Stimulated activated CD4-positive, alpha-beta T cell treated with anti-CD3 and anti-CD28 coated beads, TNF-alpha, amount 100 ng/mL, for 4 hours (primary cell): ENCODE measurements at places on chromosomes 5 and 9.

GRCh38 chr5:133611357-133612248 is 738 bp downstream of the FSTL4 start:
- DNase-seq, result no peak

- no peak for DNase-seq
Measured at GRCh38 chr9:95887926-95888497, 12.5 kb downstream of the ERCC6L2 start.

- DNase-seq, result no peak
Measured at GRCh38 chr9:110021891-110022290, 186.1 kb downstream of the C9orf152 start.

DNA sequence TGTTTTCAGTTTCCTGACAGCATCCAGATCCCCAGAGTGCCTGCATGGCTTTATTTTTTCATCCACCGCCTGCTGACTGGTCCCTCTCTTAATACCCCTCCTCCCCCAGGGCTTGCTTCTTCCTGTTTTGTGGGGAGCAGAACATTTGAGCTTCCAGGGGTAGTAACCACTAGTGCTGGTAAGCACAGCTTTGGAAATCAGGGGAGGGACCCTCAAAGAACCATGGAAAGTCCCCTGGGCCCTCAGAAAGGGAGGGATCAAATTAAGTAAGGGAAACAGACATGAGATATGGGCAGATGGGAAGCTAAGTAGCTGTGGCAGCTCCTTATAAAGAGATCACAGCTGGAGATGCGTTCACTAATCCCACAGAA is 26.8 kb downstream of the GRIA1 start:
- no peak for DNase-seq

DNA sequence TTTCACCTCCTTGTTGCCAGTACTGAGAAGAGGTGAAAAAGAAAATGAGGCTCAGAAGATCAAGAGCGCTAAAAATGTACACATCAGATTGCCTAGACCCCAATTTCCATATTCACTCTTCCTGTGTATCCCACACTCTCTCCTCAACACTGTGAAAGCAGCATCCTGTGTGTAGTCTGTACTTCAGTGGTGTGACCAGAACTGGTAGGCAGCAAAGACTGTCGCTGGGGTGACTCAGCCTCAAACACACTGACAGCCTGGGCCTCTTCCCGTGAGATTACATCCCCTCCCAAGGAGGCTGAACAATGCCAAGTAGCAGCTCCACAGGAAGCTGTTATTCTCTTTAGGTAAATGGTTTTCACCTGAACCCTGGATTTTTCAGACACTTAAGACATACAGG is 135.5 kb downstream of the CCDC192 start:
- no peak for DNase-seq

DNA sequence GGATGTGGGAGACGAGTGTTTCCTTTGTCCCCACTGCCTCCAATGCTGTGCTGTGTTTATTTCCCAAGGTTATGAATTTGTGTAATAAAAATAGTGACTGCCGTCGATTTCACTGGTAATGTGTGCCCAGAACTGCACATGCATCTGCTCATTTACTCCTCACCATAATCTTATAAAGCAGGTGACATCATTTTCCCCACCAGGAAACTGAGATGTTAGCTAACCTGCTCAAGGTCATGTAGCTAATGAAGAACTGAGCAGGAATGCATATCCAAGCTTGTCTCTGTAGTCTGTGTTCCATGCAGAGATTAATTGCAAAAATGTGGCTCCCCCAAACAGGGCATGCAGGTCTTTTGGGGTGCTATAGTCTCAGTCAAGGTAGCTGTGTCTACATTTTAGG is 224.4 kb downstream of the TENT4A start:
- no peak for DNase-seq

GRCh38 chr5:180208038-180208434 is 975 bp downstream of the RASGEF1C start:
- no peak for DNase-seq

DNA sequence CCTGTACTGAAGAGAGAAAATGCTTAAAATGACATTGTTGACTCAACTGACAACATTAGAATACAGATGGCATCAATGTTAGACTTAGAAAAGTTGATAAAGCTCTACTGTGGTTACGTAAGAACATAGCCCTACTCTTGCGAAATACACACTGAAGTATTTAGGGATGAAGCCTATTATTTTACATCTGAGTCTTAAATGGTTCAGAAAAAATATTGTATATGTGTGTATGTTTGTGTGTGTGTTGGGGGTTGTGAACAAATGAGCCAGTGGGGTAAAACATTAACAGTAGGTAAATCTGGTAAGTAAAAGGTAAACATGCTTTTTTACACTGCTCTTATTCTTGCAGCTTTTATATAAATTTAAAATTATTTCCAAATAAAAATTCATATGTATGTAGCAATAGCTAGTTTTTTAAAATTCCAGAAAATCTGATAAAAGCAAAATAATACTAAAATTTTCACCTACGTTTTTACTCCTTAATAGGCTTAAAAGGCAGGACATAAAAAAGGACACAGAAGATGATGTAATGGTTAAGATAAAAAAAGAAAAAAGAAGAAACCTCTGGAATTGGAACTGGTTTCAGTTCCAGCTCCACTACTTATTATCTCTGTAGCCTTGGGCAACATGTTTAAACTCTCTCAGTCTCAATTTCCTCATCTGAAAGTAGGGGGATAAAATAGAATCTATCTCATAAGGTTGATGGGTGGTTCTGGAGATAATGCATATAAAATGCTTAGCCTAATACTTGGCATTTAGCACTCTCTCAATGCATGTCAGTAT is 44.3 kb downstream of the GARNL3 start:
- DNase-seq, result no peak

DNA sequence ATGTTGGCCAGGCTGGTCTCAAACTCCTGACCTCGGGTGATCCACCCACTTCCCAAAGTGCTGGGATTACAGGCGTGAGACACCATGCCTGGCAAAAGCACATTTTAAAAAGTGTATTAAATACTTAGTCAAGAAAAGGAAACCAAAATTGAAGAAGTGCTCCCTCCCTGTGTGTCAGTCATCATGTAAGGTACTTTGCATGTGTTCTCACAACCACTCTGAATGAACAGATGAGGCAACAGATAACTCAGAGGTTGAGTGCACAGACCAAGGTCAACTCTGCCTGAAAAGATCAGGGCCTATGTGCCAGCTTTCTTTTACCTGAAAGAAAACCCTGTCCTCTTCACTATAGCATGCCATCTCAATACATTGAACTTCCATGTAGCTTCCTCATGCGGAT is 289.7 kb downstream of the MRPS30 start:
- no peak for DNase-seq

- no peak for DNase-seq
Measured at GRCh38 chr5:113257545-113257944, 177.2 kb downstream of the TSSK1B start.

DNA sequence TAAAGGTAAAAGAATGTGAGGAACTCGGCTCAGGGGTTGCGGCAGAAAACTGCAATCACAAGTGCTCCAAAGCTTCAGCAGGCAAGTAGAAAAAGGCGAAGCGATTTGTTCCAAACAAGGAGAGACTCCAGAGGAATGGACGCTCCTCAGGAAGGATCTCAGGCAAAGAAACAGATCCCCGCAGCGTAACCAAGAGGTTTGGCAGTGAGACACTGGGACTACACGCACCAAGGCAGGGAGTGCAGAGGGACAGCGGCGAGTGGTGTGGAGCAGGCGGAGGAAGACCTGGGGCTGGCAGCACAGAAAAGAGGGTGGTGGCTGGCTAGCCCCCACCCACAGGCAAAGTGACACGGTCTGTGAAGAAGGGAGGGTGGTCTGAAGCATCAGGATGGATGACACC is 54.7 kb upstream of the GOLPH3 start:
- DNase-seq, result no peak

DNA sequence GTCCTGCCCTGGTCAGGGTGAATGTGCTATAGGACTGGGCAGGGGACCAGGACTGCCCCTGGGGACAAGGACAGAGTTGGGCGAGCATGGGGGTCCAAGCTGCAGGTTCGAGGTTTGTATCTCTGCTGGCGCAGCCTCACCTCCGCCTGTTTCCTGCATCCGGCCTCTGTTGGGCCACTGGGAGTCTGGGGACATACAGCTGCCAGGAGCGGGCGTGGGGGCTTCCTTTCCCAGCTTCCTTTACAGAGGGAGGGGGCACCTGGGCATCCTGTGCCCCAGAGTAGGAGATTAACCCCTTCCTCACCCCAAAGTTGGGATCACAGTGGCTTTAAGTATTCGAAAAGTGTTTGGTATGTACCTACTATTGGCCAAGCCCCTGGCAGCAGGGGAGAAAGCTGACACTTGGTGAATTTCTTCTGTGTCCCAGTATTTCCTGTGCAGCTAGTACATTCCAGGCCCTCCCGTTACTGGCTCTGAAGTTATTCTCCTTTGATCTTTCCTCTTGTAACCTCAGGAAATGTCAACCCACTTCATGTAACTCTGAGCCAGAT is 19.0 kb downstream of the OLFML2A start:
- no peak for DNase-seq

DNA sequence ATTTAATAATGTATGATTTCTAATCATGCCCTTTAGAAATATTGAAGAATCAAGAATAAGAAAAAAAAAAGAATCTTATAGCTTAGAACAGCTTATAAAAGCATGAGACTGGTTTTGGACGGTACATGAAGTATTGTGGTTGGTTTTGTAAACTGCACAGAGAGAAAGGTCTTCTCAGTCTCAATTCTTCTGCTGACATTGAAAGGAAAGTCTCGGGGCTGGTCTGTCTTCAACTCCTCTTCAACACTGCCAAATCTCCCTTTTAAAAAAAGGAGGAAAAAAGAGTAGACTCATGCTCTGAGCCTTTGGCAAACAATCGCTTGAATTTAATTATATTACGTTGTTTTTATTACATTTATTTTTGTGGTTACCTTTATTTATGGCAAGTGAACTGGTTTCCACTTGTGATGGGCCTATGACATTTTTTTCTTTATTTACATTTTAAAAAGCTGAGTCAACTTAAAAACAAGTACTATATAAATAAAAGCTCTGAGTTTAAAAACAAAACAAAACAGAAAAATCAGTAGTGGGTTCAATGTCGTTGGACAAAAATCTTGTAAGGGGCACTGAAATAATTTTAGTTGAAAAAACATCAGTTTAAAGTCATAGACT is 32.8 kb upstream of the EBF1 start:
- DNase-seq, result no peak

DNA sequence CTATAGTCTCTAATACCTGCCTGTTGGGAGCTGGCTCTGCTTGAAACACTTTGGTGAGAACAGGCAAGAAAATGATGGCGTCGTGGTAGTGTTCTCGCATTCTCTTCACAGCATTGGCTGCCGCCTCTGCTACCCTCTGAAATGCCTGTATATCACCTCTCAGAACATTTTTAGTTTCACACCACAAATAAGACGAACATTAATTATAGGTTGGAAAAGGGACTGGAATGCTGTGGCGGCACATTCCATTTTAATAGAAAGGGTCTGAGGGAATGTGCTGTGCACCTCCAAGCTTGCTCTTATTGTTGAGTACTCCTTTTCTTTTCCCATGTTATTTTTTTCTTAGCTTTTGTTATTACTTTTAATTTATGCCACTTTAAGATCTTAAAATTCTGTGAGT is 134.6 kb upstream of the HMHB1 start:
- no peak for DNase-seq

GRCh38 chr9:74865177-74865576 is 22.5 kb downstream of the TRPM6 start:
- no peak for DNase-seq

- no peak for DNase-seq
Measured at GRCh38 chr5:133957591-133957990, 10.8 kb downstream of the C5orf15 start.

- DNase-seq, result no peak
Measured at GRCh38 chr5:160254706-160255105, 25.4 kb downstream of the FABP6 start.

DNA sequence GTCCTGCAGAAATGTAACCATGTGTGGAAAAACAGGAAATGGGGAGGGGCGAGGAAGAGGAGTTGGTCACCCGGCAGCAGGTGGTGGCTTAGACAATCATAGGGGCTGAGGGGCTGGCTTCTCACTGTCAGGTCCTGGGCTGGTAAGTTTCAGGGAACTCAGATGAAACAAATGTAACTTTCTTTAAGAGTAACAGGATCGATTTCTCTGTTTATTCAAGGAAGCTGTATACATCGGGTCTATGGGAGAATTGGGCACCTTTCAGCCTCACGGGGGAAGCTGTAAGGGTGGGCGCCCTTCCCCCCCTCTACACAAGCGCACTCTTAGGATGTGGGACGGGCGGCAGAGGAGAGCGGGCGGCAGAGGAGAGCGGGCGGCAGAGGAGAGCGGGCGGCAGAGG is 104.3 kb upstream of the SIMC1 start:
- no peak for DNase-seq

GRCh38 chr9:92721548-92721947 is 43.1 kb downstream of the BICD2 start:
- DNase-seq, result no peak

DNA sequence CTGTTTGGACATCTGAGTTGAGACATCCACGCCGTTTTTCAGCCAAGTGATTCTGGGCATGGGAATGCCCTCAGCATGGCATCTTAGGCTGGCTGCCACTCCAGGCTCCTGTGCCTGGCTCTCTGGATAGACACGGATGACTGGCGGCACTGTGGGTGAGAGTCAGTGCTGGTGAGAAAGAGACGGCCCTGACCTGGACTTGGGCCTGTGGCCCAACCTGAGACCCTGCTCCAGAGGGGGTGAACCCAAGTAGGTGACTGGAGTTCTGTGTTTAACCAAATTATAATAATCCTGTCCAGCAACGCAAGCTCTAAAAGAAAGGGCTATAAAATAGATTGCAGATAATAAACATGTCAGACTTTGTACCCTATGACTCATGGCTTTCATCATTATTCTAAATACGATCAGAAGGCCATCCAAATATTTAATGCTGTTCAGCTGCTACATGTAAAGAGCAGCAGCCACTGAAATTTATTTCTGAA is 173.9 kb downstream of the HSPA4 start:
- DNase-seq, result no peak

- no peak for DNase-seq
Measured at GRCh38 chr9:18821788-18822187, 211.2 kb downstream of the SAXO1 start.

GRCh38 chr9:83238871-83239640 is 176.1 kb upstream of the RASEF start:
- DNase-seq, result no peak

DNA sequence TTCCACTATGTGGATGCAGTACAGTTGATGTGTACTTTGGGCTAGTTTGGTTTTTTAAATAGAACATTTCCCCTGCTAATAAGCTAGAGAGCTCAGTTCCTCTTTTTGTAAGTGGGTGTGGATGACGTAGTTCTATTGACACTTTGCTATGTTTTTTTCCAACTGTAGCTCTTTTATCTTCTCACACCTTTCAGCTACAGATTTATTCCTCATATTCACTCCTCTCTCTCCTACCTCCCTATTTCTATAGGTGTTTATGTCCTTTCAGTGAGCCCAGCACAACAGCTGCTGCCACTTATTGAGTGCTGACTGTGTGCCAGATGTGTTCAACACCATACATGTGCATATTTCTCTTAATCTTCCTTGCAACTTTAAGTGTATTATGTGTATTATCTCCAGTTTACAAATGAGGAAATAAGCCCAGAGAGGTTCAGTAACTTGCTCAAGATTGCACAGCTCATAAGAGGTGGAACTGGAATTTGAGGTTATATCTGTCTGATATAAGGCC is 215.7 kb downstream of the SEMA6A start:
- DNase-seq, result no peak
